PC-3 (cell line): ENCODE measurements at places on chromosomes 16 and 17. TPM values are rescaled to one million over a fixed set of nuclear protein-coding genes. Genes with fewer than 3 reads are reported as not detected.

SRSF2 gene
- total RNA-seq: 562 and 859 TPM in 2 replicates

PTX4 gene
- 0.22 and 0.40 TPM in 2 replicates for total RNA-seq

HID1 gene
- 40.6 and 51.0 TPM in 2 replicates for total RNA-seq

MBTD1 gene
- total RNA-seq: 10.3 and 13.8 TPM in 2 replicates

WNT3 gene
- total RNA-seq: 4.9 and 5.7 TPM in 2 replicates

KSR1 gene
- total RNA-seq: 1.0 and 5.8 TPM in 2 replicates
